Sigmoid colon (tissue), 7 donors: ENCODE measurements at places on chromosomes 2 and 18. TPM values are rescaled to one million over a fixed set of nuclear protein-coding genes. Genes with fewer than 3 reads are reported as not detected.

DNA sequence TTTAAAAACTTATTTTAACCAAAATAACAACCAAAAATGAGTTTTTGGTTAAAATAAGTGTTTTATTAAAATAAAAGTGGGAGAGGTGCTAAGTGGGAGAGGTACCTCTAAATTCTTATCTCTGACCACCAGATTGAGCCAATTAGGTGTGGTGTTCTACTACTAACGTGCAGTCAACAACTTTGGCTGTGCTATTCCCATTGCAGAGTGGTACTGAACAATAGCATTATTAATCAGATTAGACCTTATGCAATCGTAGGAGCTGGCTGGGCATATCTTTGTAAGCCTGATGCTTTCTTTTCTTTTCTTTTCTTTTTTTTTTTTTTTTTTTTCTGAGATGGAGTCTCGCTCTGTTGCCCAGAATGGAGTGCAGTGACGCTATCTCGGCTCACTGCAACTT is 38.9 kb downstream of the RAB27B start:
- H3K27ac ChIP-seq = no peak overlapping the region
- no peak for DNase-seq
- no peak overlapping the region for H3K4me3 ChIP-seq
- no peaks in the 10 kb centered on the region for H3K27me3 ChIP-seq
- H3K4me1 ChIP-seq = no peaks in the 10 kb centered on the region
- no peaks in the 10 kb centered on the region for H3K36me3 ChIP-seq

GRCh38 chr2:13779996-13780395 is 852.5 kb upstream of the LRATD1 start:
- no peaks in the 10 kb centered on the region for H3K36me3 ChIP-seq
- DNase-seq = no peak
- no peaks in the 10 kb centered on the region for H3K27me3 ChIP-seq
- H3K4me3 ChIP-seq = no peak overlapping the region
- no peaks in the 10 kb centered on the region for H3K4me1 ChIP-seq

DNA sequence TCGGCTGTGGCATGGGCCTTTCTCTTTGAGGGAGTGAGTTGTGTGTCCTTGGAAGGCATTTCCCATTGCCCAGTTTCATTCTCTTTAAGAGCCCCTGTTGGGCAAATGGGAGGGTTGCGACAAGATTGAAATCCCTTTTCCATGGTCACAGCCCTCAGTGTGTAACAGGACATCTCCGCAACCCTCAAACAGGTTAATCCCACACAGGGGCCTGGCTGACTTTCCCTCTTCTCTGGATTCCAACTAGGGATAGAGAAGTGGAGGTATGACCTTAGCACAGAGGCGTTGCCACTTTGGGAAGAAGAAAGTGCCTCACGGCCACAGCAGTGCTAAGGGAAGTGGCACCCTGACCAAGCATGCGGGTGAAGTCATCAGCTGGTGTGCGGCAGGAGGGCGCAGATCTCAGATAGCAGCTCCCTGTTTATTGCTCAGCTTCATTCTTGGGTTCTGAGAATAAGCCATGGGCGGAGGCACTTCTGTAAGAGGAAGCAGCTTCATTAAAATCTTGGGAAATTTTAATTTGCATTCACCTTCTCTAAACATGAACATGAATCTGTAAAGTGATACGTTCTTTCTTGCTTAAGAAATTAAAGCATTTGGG is 256.5 kb downstream of the GBX2 start:
- no peak for DNase-seq
- H3K36me3 ChIP-seq = no peaks in the 10 kb centered on the region
- no peak overlapping the region for H3K4me3 ChIP-seq
- H3K27me3 ChIP-seq = no peaks in the 10 kb centered on the region

- H3K4me1 ChIP-seq = peaks cover 10% of the 10 kb centered on the region
- H3K27ac ChIP-seq = peak overlapping the region; percentile 63
- no peak overlapping the region for H3K4me3 ChIP-seq
These were observed 11.2 kb downstream of the SLC40A1 start for GRCh38 chr2:189569295-189569910.

DNA sequence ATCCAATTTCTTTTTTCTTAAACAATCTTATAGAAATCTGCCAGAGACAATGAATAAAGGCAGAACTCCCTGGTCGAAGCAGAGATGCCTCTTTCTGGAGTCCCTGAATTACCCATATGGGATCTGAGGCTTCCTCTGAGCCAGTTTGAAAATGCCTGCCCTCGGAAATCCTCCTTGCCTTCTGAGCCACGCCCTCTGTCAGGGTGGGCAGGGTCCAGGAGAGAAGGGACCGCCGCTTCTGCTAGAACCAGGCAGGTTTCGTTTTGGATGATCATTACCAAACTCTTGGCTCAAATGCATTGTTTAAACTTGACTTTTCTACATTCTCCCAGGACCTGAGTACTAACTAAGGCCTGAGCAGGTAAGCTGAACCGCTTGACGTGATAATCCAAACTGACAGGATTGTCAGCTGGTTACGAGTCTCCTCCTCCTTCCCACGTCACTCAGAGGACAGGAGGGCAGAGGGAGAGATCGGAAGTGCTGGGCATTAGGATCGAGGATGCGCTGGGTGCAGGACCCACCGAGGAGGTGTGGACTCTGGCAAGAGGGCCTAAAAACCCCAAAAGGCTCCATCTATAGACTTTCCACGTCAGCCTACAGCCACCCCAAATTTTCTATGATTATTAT is 128.4 kb downstream of the KLHL29 start:
- peak overlapping the region; percentile 35 for H3K4me3 ChIP-seq
- peak; percentile 81 for DNase-seq
- no peaks in the 10 kb centered on the region for H3K27me3 ChIP-seq
- peak overlapping the region; percentile 76 for H3K27ac ChIP-seq
- H3K4me1 ChIP-seq = peaks cover 22% of the 10 kb centered on the region
- no peaks in the 10 kb centered on the region for H3K36me3 ChIP-seq

GRCh38 chr2:176653479-176654443 is 384.5 kb downstream of the MTX2 start:
- peak overlapping the region; percentile 47 for H3K27ac ChIP-seq
- no peak overlapping the region for H3K4me3 ChIP-seq
- H3K4me1 ChIP-seq = no peaks in the 10 kb centered on the region
- DNase-seq = peak; percentile 81
- H3K27me3 ChIP-seq = no peaks in the 10 kb centered on the region

- no peaks in the 10 kb centered on the region for H3K27me3 ChIP-seq
- DNase-seq = no peak
- no peak overlapping the region for H3K27ac ChIP-seq
- no peaks in the 10 kb centered on the region for H3K36me3 ChIP-seq
- H3K4me1 ChIP-seq = no peaks in the 10 kb centered on the region
- H3K4me3 ChIP-seq = no peak overlapping the region
These were observed 180.6 kb downstream of the FSIP2 start for GRCh38 chr2:185919155-185919554.

- no peaks in the 10 kb centered on the region for H3K36me3 ChIP-seq
- no peak overlapping the region for H3K4me3 ChIP-seq
- H3K27ac ChIP-seq = no peak overlapping the region
These were observed 362.8 kb downstream of the CBLN2 start for GRCh38 chr18:72181241-72181764.

GRCh38 chr2:222888716-222889115 is 27.9 kb downstream of the ACSL3 start:
- no peak overlapping the region for H3K27ac ChIP-seq
- peaks cover 46% of the 10 kb centered on the region for H3K4me1 ChIP-seq
- H3K27me3 ChIP-seq = no peaks in the 10 kb centered on the region

- no peaks in the 10 kb centered on the region for H3K4me1 ChIP-seq
- no peaks in the 10 kb centered on the region for H3K27me3 ChIP-seq
- no peak overlapping the region for H3K27ac ChIP-seq
- no peak overlapping the region for H3K4me3 ChIP-seq
- no peak for DNase-seq
- no peaks in the 10 kb centered on the region for H3K36me3 ChIP-seq
These were observed 1093.9 kb downstream of the CBLN2 start for GRCh38 chr18:71450257-71450656.

DNA sequence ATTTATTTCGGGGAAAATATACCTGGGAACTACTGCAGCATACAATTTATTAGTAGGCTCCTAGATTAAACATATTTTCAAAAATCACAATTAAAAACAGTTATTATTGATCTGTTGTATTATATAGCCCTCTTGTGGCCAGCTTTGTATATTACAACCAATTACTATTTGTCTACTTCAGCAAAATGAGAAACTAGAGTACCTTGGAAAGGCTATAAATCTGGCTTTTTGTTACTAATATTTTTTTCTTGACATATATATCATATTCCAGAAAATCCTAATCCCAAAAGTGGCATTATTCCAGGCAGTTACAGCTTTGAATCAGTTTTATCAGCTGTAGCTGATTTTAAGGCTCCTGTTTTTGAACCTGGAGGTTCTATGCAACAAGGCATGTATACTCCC is 101.2 kb downstream of the UBR3 start:
- H3K27me3 ChIP-seq = no peaks in the 10 kb centered on the region
- H3K4me3 ChIP-seq = no peak overlapping the region
- DNase-seq = no peak
- no peak overlapping the region for H3K27ac ChIP-seq
- H3K36me3 ChIP-seq = peaks cover 8% of the 10 kb centered on the region

HES6 gene
- total RNA-seq = 19.9 TPM

RGPD3 gene
- total RNA-seq = 0.95 TPM

DES gene
- total RNA-seq = 13,684 TPM
